ENCODE measurements at places on chromosomes 1 and 21. TPM values are rescaled to one million over a fixed set of nuclear protein-coding genes. Genes with fewer than 3 reads are reported as not detected.

The PPP1R12B gene
- 1,375 TPM for total RNA-seq

The FCRL1 gene
- not detected for total RNA-seq

The OR2AJ1 gene
- total RNA-seq, result not detected

The GDAP2 gene
- 37.4 TPM for total RNA-seq

The PARP1 gene
- total RNA-seq, result 147 TPM

The B4GALT3 gene
- total RNA-seq, result 16.8 TPM

The GNAT2 gene
- total RNA-seq, result not detected

The JAM2 gene
- total RNA-seq, result 59.5 TPM

The MRAP gene
- not detected for total RNA-seq
